ENCODE measurements at places on chromosomes 11 and 22.
A peak's percentile ranks its signal among the peaks of the same experiment; 100 is the strongest.

- DNase-seq = peak; percentile 86
Measured at GRCh38 chr11:116986521-116987105, 111.6 kb downstream of the SIK3 start.

DNA sequence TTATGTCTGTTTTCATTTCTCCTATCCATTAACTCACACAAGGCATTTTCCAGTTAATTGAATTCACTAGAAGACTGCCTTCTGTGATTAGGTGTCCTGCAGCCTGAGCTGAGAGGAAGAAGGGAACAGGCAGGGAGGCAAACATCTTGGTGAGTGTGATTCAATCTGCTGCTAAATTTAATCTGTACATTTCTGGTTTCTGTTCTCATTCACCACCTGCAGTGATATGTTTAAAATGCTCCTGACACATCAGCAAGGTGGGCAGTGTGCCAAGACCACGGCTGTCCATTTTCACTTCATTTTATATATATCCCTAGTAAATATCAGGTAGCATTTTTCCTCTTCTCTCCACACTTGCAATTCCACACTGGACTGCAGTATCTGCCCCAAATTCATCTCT is 416.5 kb downstream of the TMEM135 start:
- no peak for DNase-seq

- DNase-seq = no peak
Measured at GRCh38 chr22:17974087-17974486, 50.3 kb downstream of the MICAL3 start.

- DNase-seq = no peak
Measured at GRCh38 chr11:119044708-119045107, 12.3 kb downstream of the HYOU1 start.

DNA sequence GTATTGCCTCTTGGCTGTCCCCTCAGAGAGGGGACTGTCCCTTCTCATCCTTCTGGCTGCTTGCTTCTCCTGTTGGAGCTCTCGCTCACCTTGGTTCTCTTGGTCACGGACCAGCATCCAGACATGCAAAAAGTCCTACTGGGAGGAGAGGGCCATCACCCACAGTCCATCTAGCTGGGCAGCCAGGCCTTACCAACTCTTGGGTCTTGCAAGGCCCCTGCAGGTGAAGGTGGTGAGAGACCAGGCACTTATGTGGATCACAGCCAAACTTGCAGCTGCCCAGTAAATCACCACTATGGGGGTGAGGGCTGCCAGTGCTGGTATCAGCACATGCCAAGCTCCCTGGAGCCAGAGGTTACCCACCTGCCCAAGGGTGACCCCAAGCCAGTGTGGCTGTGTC is 36.3 kb downstream of the KCNQ1OT1 start:
- no peak for DNase-seq

GRCh38 chr11:65429724-65430405 is 7.3 kb downstream of the NEAT1 start:
- DNase-seq = peak; percentile 89

DNA sequence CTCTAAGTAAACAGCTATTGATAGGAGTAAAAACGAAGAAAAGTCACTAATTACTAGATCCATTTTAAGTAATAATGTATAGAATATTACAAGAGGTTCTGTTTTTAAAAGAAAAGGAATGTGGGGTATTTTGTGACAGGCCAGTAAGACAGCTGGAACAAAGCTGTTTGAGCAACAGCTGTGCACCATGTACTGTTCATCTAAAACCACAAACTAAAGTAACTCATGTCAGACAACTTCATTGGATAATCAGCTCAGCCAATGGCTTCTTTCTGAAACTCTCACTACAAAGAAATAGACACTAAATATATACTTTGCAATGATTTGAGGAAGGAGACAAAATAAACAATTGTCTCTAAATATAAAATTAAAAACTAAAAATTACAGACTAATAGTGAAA is 16.1 kb downstream of the RRAS2 start:
- no peak for DNase-seq

DNA sequence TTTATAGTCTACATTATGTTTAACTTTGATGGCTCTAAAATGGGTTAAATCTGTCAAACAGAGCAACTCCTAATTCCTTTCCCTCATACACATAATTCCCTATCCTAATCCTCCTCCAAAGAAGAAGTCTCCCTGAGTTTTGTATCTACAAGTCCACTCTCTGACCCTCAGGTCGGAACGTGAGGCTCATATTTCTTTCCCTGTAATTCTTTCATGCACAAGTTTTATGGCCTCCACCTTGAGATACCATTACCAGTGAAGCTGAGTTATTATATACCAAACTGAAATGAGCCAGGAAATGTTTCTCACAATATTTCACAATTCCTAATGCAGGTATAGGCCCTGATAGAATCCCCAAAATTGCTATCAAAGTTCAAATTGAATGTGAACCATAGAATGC is 106.4 kb downstream of the CASP12 start:
- no peak for DNase-seq

DNA sequence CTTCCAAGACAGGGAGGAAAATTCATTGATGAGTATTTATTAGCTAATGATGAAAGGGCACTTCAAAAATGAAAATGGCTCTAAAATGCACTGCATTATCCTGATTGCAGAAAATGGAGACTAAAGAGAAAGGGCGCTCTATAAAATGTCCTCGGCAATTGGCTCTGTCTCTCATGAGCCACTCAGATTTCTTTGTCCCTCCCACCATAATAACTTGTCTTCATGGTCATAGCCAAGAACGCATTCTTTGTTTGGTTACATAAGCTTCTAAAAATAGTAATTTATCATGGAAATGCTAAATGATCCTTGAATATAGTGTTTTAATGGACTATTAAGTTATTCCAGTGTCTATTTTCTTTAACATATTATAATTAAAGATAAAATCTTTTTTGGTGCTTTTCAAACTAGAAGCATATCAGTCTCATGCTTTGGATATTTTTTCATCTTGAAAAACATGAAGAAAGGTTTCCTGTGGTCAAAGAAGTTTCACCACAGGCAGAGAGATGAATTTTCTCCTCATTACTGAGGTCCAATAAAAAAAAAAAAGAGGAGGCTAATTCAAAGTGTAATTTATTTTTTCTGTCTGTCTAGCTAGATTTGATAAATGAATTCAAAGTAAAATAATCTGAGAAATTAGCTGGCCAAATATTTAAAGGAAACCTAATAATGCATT is 238.1 kb upstream of the BLID start:
- no peak for DNase-seq

DNA sequence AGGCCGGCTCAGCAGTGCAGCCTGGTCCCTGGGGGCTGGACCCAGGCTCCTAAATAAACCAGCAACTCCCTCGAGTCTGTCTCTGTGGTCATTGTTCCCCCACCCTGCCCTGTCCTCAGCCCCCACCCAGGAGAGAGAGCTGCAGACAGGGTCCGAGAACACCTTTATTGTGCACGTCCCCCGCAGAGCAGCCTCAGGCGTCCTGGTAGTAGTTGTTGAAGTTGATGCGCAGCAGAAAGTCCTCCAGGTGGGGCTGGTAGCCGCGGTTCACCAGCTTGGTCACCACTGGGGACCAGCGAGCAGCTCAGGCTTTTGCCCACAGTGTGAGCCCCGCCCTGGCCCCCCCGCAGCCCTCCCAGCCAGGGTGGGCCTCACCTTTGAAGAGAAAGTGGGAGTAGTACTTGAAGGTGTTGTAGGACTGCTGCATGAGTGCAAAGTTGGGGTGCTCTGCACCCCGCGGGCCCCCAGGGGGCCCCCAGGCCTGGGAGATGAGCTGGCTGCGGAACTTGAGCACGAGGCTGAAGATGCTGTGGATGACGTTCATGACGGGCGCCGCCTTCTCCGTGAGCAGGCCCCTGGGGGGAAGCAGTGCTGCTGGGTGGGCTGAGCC is 16.8 kb downstream of the SELENOO start:
- no peak for DNase-seq

GRCh38 chr11:33674035-33674814 is 26.4 kb downstream of the C11orf91 start:
- no peak for DNase-seq

DNA sequence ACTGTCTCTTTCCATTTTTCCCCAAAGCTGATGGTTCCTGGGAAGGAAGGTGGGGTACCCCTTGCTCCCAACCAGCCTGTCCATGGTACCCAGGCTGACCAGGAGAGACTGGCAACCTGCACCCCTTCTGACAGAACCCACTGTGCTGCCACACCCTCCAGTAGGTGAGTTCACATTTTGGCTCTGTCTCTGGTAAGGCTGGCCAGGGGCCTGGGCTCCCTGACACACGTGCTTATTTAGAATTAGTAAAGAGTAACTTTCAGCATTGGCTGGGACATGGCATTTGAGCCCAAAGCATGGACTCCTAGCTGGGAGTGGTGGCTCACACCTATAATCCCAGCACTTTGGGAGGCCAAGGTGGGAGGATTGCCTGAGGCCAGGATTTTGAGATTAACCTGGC is 35.1 kb downstream of the ARHGAP1 start:
- no peak for DNase-seq

GRCh38 chr11:3949125-3949524 is 93.7 kb downstream of the STIM1 start:
- peak; percentile 50 for DNase-seq

- no peak for DNase-seq
Measured at GRCh38 chr11:8015753-8016239, 28.7 kb downstream of the EIF3F start.

GRCh38 chr11:45713573-45713972 is 48.2 kb upstream of the CHST1 start:
- no peak for DNase-seq

DNA sequence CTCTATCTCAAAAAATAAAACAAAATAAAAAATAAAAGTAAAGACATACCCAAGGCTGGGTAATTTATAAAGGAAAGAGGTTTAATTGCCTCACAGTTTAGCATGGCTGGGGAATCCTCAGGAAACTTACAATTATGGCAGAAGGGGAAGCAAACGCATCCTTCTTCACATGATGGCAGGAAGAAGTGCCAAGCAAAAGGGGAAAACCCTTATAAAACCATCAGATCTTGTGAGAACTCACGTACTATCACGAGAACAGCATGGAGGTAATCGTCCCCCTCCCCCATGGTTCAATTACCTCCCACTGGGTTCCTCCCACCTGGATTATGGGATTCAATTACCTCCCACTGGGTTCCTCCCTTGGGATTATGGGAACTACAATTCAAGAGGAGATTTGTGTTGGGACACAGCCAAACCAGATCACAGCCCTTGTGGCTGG is 8.3 kb upstream of the SSTR3 start:
- DNase-seq = no peak

DNA sequence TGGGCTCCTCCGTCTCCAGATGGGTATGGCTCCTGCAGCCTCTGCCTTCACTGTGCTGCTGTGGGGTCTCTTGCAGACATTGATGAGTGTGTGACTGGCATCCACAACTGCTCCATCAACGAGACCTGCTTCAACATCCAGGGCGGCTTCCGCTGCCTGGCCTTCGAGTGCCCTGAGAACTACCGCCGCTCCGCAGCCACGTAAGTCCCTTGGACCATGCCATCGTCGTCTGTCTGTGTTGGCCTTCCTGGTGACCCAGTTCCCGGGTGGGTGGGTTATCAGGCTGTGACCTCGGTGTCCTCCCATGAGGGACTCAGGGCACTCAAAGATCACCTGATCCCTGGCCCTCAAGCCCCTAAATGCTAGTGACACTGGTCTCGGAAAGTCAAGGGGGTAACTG is 47.7 kb downstream of the FBLN1 start:
- no peak for DNase-seq

DNA sequence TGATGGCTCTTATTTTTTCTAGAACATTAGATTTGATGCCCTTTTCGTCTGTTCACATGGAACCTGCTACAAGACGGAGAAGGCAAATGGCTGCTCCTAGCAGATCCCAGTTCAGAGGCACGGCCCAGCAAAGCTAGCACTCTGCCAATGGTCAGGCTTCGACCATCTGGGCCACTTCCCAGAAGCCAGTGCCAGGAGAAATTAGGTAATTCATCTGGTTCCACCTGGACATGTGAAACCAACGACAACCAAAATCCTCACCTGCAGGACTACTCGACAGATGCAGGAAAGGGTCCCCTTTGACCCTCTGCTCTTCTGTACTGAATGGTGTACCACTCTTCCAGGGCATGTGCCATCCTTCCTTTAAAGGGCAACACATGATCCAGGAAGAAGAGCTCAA is 25.4 kb downstream of the MICAL3 start:
- no peak for DNase-seq

- DNase-seq = no peak
Measured at GRCh38 chr11:74689666-74690065, 41.6 kb downstream of the CHRDL2 start.

GRCh38 chr11:43797337-43797736 is 83.3 kb upstream of the ALKBH3 start:
- DNase-seq = no peak

DNA sequence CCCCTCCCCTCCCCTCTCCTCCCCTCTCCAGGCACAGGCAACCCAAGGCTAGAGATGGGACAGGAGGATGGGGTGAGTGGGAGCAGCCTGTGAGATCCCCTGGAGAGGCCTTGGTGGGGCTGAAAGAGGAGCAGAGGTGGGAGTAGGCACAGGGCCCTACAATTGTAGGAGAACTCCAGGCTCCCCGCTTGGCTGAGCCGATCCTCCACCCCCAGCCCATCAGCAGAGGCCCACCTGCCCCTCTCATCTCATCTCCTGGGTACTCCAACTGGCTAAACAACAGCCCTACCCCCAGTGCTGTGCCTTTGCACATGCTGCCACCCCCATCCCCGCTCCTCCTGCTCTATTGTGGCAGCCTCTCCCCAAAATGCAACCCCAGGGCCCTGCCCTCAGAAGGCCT is 52.0 kb upstream of the A4GALT start:
- DNase-seq = no peak

DNA sequence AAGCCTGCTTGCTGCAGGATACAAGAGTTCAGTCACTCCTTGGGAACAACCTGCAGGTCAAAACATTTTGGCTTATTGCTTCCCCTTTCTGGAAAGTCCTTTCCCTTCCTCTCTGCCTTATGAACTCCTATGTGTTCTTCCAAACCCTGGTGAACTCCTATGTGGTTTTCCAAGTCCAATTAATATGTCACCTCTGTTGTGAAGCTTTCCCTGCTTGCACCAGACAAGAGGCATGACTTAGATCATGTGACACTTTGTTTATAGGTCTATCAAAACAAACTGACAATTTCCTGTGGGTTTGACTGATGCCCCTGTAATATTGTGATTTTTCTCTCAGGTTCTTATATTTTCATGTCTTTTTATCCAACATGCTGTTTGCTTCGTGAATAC is 64.2 kb downstream of the ENDOD1 start:
- DNase-seq = no peak

DNA sequence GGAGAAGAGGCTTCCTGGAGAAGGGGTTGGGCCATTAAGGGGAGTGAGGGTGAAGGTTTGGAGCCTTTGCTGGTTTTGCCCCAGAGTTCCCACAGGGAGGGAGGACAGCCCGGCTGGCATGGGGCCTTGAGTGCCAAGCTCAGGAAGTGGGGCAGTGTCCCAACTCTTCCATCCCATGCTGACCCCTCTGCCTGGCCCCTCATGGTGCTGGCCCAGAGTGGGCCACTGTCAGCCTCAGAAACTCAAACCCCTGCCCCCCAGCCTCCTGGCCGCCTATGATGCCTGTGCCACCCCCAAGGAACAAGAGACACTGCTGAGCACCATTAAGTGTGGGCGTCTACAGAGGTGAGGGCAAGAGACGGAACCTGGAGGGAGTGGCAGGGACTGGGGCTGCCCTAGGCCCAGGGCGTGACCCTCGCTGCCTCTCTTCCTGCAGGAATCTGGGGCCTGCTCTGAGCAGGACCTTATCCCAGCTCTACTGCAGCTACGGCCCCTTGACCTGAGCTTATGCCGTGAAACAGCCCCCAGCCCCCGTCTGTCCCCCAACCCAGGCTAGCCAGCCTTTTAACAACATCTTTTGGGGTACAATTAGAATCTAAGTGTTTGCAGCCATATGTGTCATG is 5.4 kb downstream of the MUS81 start:
- DNase-seq = no peak

- no peak for DNase-seq
Measured at GRCh38 chr11:76793391-76794291, 10.5 kb downstream of the TSKU start.

Measured in NB4 (cell line).